Right ventricle myocardium inferior (tissue), 1 donor: ENCODE measurements at places on chromosomes 11 and 22.
A peak's percentile ranks its signal among the peaks of the same experiment; 100 is the strongest.

DNA sequence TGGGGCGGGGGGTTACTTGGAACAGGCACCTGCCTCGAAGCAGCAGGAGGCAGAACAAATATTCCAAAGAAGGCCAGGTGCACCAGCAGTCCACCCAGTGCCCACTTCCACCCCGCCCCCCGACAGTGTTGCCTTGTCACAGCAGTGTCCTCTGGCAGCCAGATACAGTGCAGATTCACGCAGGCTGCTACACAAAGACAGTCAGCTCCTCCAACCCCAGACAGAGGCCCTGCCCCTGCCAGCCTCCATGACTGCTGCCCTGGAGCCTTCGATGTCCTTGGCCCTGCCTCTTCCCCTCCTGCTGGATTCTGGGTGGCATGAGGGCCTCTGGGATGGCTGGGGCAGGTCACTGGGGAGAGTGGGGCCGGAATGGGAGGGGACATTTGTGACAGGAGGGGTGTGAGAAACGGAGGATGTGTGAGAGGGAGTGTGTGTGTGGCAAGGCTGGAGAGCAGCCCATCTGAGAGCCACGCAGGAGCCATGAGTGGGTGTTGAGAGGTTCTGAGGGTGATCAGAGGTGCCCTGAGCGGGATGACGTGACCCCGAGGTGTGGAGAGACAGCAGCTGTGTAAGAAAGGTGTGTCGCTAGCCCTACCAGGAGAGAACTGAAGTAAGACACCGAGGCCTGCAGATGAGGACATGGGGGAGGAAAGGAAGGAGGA lies 173.7 kb downstream of the CEP164 start:
- no peak for DNase-seq

DNA sequence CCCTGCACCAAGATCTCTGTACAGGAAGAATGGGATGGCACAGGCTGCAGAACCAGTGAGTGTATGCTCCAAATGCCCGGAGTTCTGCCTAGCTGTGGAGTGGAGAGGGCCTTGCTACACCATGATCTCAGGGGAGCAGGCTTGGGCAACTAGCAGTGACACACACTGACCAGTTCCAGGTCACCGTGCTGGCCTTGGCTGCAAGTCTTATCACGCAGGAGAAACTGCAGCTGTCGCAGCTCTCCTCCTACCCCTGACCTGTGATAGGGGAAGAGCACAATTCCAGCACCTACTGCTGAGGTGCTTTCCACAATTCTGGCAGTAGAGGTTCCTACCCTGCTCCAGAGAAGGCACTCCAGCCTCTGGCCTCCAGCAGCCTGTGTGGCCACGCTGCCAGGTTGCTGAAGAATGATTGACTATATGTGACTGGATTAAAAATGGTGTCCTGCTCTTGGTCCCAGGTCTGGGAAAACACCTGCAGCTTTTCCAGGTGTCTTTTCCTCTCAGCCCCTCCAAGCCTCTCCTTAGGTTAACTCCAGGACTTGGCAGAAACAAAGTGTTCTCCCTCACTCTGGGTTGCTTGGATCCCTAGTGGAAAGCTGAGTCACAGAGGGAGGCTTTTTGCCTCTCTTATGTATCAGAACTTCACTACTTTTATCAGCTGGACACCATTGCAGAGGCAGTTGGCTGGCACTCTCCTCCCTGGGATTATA lies 43.3 kb upstream of the PTPN5 start:
- no peak for DNase-seq

DNA sequence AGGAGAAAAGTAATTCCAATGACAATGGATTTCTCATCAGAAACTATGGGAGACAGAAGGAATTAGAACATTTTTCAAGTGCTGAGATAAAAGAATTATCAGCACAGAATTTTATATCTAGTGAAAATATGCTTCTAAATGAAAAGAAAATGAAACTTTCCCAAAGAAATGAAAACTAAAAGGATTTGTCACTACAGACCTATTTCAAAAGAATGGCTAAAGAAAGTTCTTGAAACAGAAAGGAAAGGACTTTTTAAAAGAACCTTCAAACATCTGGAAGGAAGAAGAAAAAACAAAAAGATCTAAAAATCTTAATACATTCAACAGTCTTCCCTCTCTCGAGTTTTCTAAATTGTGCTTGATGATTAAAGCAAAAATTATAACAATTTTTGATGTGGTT lies 255.4 kb downstream of the FAM76B start:
- DNase-seq, result no peak

DNA sequence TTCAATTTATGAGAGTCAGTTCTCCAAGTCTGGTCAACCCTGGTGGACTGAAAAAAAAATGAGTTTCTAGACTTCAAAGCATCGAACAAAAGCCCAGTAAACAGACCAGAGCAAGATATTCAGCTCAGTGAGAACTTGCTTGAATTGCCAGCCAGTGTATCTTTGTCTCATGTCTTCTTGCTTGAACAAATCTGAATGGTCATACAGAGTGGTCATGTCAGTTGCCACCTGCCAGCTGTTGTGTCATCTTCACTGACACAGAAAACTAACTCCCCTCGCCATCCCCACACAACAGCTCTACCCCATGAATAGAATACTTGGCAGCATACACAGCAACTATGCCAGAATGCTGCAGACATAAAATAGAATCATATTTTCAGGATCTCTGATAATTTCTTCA lies 27.5 kb upstream of the CALCB start:
- no peak for DNase-seq

DNA sequence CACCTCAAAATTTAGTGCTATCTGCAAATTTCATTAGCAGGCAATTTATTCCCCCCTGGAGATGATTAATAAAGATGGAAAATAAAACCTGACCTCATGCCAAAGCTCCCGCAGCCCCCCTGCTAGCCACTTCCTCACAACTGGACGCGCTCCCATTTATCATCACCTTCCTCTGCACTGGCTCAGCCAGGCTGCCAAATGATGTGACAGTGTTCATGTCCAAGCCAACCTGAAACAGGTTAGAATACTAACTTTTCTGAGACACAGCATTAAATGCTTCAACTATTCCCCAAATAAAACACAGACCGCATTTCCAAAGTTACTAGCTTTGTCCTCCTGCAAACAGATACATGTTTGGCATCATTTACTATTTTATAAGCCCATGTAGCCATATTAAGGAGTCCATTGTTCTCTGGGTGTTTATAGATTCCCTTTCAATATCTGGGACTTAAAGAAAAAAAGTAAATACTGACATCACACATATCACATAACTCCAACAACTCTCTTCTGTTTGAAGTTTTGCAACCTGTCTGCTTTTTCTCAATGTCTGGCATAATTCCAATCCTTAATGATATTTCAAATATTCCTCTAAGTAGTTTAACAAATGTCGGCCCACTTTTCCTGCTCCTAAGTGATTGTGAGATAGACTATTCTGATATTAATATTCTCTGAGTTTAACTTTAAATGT lies 829.7 kb upstream of the FAT3 start:
- DNase-seq, result peak; percentile 20

- DNase-seq, result no peak
Measured at GRCh38 chr11:116596346-116597260, 176.2 kb downstream of the BUD13 start.

GRCh38 chr11:67160872-67161783 lies 42.1 kb downstream of the KDM2A start:
- no peak for DNase-seq

GRCh38 chr22:37337204-37337943 lies 55.1 kb downstream of the CYTH4 start:
- DNase-seq, result no peak

GRCh38 chr11:44565953-44566949 lies 788 bp downstream of the CD82 start:
- no peak for DNase-seq

- no peak for DNase-seq
Measured at GRCh38 chr11:68990995-68991780, 10.4 kb upstream of the MRGPRD start.

- DNase-seq, result no peak
Measured at GRCh38 chr11:122089111-122089510, 26.9 kb downstream of the BLID start.
